ENCODE measurements at places on chromosomes 4 and X. TPM values are rescaled to one million over a fixed set of nuclear protein-coding genes. Genes with fewer than 3 reads are reported as not detected.

- H3K36me3 ChIP-seq = no peaks in the 10 kb centered on the region
- H3K27ac ChIP-seq = no peak overlapping the region
- no peak for DNase-seq
Measured at GRCh38 chr4:54067166-54067565, 2.8 kb upstream of the CHIC2 start.

- no peak overlapping the region for H3K4me3 ChIP-seq
- DNase-seq = no peak
- no peaks in the 10 kb centered on the region for H3K36me3 ChIP-seq
- H3K4me1 ChIP-seq = no peaks in the 10 kb centered on the region
- H3K27ac ChIP-seq = no peak overlapping the region
Measured at GRCh38 chrX:152619897-152620296, 17.8 kb upstream of the GABRQ start.

DNA sequence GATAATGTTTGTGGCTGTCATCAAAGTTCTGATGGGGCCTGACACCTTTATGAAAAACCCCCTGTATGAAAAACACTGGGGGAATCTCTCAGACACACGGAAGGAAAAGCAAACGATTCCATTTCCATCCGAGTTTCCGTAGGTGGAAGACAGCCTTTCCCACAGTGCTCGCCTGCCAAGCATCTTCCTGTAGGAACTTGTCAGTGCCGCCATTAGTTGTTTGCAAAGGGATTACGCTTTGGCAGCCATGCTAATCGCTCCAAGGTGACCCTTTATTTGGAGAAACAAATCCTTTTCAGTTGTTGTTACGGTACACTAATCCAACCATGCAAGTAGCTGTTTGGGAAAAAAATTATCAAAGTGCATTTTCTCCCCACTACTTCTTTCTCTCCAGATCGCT, 44.4 kb upstream of the STOX2 start:
- H3K27ac ChIP-seq = no peak overlapping the region
- peaks cover 8% of the 10 kb centered on the region for H3K4me1 ChIP-seq
- no peak for DNase-seq
- no peaks in the 10 kb centered on the region for H3K27me3 ChIP-seq
- no peak overlapping the region for H3K4me3 ChIP-seq
- H3K36me3 ChIP-seq = no peaks in the 10 kb centered on the region

DNA sequence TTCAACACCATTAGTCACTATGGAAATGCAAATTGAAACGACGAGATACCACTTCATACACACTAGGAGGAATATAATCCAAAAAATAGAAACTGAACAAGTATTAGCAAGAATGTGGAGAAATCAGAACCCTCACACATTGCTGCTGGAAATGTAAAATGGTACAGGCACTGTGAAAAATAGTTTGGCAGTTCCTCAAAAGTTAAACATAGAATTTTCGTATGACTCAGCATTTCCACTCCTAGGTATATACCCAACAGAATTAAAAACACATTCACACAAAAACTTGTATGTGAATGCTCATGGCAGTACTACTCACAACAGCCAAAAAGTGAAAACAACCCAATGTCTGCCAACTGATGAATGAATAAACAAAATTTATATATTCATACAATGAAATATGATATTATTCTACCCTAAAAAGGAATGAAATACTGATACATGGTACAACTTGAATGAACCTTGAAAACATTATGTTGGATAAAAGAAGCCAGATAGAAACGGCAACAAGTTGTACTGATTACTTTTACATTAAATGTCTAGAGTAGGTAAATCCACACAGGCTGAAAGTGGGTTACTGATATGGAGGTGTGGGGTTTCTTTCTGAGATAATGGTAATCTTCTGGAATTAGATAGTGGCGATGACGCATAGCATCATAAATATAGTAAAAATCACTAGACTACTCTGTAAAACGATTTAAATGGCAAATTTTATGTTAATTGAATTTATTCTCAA, 22.3 kb downstream of the TEC start:
- H3K4me1 ChIP-seq = peaks cover 23% of the 10 kb centered on the region
- DNase-seq = no peak
- no peak overlapping the region for H3K27ac ChIP-seq
- H3K36me3 ChIP-seq = no peaks in the 10 kb centered on the region

Gene FAM114A1
- total RNA-seq = 70.0 TPM

Gene TRMT2B
- 19.3 TPM for total RNA-seq

Gene PCDH18
- total RNA-seq = 6.2 TPM

Gene GALNTL6
- 0.09 TPM for total RNA-seq

Gene NKX1-1
- not detected for total RNA-seq
